ENCODE measurements at places on chromosomes 12 and 14.

DNA sequence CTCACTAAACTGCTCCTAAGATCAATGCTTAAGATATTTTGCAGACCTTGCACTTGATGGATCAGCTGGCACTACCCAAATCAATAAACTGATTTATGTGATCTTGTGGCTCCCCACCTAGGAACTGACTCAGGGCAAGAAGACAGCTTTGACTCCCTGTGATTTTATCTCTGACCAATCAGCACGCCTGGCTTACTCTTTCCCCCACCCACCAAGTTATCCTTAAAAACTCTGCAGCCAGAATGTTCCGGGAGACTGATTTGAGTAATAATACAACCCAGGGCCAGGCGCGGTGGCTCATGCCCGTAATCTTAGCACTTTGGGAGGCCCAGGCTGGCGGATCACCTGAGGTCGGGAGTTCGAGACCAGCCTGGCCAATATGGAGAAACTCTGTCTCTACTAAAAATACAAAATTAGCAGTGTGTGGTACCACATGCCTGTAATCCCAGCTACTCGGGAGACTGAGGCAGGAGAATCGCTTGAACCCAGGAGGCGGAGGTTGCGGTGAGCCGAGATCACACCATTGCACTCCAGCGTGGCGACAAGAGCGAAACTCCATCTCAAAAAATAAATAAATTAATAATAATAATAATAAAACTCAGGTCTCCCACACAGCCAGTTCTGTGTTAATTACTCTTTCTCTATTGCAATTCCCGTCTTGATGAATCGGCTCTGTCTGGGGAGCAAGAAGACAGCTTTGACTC, 12.0 kb downstream of the MORN3 start:
- no peak for DNase-seq

- peak; percentile 65 for DNase-seq
These were observed 125.4 kb downstream of the CAND1 start for GRCh38 chr12:67394550-67394949.

DNA sequence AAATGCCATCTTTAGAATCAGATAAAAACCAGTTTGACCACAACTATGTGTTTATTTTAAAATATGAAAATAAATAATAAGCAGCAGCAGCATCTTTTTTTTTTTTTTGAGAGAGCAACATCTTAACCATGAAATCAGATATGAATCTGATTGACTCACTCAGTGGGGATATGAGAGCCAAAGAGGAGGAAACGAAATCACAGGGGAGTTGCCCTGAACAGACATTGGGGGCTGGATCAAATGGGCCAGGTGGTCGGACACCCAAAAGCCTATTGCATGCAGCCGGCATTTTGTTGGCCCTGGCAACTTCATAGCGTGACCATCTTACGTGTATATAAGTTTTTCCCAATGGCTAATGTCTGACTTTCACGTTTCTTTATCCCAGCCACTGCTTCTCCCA, 321.1 kb downstream of the NPAS3 start:
- DNase-seq: no peak

- no peak for DNase-seq
These were observed 41.8 kb upstream of the TMTC2 start for GRCh38 chr12:82644896-82645295.

DNA sequence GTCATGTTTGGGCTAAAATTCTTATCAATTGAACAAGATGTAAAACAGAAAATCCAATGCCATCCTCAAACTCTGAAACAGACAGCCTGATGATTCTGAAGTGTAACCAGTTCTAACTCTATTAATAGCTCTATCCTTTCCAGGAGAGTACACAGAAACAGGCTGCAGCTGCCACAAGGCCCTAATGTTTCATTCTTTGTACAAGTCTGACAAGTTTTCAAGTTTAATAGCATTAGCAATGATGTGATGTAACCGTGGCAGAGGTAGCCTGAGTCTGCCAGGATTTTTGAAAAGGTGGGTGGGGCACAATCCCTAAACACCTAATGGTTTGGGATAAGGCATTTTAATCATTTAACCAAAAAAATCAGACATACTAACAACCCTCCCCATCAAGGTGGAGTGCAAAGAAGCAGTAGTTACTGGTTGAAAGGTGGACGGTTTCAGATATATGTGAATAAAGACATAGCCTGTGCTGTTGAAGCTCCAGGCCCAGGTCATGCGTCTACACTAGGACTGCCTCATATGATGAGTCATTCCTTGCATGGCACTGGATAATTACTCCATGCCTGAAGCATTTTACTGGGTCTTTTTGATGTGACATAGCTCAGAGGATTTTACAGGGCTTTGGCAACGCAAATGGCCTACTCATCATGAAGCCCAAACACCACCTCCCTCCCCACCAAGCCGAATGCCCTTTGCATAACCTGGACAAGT, 145.1 kb upstream of the GRIP1 start:
- no peak for DNase-seq

GRCh38 chr12:6777386-6777785, 5.1 kb downstream of the LAG3 start:
- DNase-seq: no peak

GRCh38 chr12:59708484-59708883, 112.7 kb downstream of the SLC16A7 start:
- DNase-seq: no peak
